B cell (primary cell): ENCODE measurements at places on chromosomes 12 and 14.

GRCh38 chr12:109010259-109010658, 10.6 kb downstream of the SVOP start:
- DNase-seq, result no peak

DNA sequence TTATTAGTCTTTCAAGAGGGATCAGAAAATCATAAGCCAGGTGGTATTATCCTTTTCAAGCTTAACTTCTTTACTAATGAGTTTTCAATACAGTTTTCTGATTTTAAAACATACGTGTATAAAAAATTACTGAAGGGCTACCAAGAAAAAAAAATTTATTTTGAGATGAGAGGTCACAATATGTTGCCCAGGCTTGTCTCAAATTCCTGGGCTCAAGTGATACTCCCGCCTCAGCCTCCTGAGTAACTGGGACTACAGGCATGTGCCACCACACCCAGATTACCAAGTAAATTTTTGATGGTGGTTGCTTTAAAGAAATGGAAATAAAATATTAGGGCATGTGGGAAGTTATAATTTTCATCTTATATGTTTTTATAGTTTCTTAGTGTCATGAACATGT, 26.7 kb downstream of the ST8SIA1 start:
- DNase-seq, result no peak

DNA sequence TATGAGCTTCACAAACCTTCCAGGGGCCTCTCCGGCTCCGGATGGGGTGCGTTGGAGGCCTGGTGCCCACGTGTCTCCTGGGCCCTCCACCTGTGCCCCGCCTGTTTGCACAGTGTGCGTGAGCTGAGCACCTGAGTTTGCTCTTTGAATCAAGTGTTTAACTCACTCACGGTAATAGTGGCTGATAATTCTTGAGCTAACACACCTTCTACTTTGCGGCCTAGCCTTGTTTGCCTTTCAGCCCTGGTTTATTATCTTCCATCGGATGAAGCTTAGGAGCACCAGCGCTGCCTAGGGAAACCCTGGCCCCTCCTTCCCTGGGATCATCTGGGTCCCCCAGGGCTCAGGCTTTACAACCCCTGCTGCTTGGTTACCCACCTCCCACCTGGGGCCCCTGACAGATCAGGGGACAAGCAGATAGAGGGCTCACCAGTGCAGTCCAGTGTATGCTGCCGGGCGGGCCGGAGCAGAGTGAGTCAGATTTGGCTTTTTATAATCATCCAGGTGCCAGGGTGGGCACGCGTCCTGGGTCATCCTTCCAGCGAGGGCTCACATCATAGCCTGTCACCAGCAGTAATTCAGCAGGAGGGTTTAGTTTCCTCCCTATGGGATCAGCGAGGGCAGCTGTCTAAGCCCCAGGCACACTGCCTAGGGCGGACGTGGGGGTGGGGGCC, 62.8 kb upstream of the RFLNA start:
- DNase-seq, result no peak

- no peak for DNase-seq
Observed at GRCh38 chr14:93869427-93869826, 57.7 kb upstream of the FAM181A start.

- no peak for DNase-seq
Observed at GRCh38 chr12:6154730-6155459, 30.4 kb upstream of the VWF start.

DNA sequence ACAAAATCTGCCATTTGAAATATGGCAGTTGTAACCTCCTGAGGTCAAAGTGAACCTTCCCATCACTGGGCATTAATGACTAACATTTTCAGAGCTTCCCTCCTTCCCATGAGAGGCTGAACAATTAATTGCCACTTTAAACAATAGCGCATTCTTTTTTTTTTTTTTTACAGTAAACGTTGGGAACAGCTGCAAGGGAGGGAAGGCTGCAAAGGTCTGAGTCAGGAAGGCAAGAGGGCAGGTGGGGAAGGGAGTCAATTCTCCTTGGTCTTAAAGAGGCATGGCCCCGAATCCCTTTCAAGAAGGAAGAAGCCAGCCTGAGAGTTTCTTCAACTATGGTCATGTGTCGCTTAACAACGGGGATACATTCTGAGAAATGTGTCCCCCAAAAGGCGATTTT, 41.0 kb upstream of the PLEKHG3 start:
- no peak for DNase-seq

DNA sequence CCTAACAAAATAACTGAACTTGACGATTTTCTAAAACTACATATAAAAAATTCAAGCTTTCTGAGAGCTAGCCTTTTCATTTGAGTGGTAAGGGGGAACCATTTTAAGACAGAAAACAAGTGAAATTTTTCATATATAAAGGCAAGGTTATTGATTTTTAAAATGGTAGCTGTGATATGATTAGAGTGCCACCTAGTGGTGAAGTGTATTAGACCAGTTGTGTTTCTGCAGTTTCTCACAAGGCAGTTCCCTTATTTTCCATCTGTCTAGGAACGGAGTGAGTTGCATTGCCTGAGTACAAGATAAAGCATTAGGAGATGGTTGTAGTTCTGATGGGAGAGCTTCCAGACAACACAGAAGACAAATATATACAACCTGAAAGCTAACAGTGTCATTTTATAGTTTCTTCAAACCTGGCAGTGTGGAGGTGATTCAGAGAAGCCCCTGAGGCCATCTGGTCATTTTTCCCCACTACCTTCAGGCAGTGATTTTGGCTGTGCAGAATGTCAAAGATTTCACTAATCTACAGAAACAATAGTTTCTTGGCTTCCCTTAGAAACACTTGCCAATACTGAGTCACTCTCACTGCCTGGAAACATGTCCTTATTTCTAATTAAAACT, 180.8 kb downstream of the C12orf50 start:
- DNase-seq, result peak; percentile 64

GRCh38 chr12:130715150-130715997, 725 bp downstream of the RIMBP2 start:
- no peak for DNase-seq

GRCh38 chr12:117129391-117129790, 30.2 kb upstream of the TESC start:
- DNase-seq, result no peak

- DNase-seq, result no peak
Observed at GRCh38 chr12:7571257-7571656, 67.7 kb upstream of the CD163 start.

DNA sequence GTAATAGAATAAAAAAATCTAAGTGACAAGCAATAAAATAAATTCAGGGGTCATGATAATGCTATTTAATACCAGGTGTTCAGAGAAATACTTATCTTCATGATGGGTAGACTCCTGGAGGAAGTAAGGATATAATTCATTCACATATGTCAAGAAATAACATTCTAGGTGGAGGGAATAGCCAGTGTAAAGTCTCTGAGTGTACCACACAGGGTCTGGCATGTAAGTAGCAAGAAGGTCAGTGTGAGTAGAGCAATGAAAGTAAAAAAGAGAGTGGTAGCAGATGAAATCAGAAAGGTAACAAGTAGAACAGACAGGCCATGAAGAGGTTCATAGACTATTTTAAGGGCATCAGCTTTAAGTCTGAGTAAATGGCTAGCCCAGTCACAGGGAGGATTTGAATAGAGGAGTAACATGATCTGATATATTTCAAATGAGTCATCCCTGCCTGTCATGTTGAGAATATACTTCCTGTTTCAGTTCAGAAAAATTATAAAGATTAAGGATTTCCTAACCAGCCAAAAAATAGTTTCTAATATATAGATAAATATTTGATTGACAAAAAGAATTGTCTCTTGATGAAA, 519.9 kb downstream of the C12orf50 start:
- DNase-seq, result no peak

DNA sequence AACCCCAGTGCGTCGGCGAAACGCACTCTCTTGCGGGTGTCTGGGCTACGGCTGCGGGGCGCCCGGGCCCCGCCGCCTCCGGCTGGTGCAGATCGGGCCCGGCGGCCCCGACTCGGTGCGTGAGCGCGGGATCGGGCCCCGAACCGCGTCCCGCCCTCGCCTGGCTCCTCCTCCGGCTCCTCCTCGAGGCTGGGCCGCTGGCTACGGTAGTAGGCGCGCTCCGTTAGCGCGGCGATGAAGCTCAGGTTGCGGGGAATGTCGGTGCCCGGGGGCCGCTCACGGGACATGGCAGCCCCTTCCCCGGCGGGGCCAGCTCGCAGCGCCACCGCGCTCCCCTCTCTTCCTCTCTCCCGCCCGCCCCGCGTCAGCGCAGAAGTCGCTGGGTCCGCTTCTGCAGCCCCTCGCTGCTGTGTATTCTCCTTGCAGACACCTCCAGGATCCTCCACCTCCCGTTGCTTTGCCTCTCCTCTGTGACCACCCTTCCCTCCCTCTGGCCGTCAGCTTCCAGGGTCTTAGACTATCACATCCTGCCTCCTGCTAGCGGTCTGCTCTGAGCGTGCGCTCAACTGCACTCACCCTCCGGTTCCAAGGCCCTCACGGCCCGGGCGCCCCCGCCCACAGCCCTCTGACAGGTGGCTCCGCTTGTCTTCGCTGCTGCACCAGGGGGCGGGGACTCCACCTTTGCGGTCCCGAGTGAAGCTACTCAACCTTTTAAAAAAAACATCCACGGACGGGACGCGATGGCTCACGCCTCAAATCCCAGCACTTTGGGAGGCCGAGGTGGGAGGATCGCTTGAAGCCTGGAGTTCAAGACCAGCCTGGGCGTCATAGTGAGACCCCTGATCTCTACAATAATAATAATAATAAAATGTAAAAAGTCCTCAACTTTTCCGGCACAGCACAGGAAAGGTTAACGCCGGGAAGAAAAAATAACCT, at the start of gene PPP1R3E:
TSS of gene PPP1R3E (minus strand) at position 570 of the 936 bp plus-strand sequence. CDS start at position 287, 283 bp downstream.
- peak; percentile 91 for DNase-seq

GRCh38 chr12:121295746-121296617, 527 bp downstream of the CAMKK2 start:
- no peak for DNase-seq

DNA sequence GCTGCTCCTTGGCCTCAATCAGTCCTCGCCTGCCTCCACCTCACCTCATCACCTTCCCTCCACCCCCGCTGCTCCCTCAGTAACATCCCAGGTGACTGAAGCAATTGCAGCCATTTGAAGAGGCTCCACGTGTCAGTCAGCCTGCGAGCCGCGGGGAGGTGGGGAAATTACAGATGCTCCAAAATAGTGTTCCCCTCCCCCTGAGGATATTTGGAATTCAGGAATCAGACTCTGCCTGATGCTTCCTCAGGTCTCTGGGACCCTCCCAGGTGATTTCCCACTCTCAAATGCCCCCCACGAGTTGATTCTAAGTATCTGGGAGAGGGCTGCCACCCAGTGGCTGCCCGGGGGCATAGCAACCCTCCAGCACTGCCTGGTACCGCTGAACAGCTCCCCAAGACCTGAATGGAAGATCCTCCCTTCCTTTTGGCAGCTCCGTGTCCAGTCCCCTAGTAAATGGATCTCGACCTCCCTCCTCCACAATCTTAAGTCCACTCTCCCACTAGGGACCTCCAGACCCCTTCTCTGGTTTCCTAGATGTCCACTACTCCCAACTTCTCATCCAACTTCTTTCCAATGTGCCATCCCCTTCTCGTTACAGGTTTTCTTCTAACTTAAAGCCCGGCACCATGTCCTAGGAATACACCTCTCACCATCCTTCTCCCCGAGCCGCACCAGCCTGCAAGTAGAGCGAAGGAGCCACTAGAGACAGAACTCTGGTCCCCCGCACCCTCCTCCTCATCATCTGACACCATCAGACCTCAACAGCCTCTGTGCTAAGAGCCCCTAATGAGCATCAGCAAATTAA, 1.4 kb upstream of the ASIC1 start:
- DNase-seq, result peak; percentile 79

DNA sequence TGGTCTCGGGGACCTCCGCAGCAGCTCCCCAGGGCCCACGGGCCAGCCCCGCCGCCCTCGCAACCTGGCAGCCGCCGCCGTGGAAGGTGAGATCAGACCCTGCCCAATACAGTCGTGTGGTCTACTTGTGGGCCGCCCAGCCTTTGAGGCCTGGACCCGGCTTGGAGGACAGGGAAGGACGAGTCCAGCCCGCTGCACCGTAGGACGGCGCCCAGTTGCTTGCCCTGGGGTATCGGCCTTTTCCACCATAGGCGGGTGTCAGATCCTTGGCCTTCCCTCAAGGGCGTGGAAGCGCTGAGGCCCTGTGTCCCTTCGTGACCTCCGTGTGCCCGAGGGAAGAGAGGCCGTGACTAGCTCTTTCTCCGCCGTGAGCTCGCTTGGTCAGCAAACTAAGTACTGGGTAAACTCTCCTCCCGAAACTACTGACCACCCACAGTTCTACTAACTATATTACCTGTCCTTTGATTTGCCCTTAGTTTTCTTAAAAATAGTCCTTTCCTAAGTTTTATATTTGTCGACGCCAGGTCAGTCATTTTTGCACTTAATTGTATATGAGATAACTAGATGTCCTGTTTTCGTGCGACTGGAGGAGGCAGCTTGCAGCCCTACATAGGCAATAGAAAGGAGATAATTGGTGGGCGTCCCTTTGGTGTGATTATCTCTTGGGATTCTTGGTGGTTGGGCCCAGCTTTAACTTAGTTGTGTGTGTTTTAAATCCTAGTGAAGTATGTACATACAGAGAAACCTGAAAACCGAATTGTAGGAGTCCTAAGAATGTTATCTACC, 757 bp downstream of the SLC25A3 start:
- DNase-seq, result no peak

- DNase-seq, result no peak
Observed at GRCh38 chr12:112206944-112207343, 81.6 kb downstream of the TRAFD1 start.

- DNase-seq, result no peak
Observed at GRCh38 chr12:93682846-93683261, 5.7 kb downstream of the CRADD start.

GRCh38 chr12:104197264-104197663, 18.3 kb upstream of the TXNRD1 start:
- DNase-seq, result no peak

DNA sequence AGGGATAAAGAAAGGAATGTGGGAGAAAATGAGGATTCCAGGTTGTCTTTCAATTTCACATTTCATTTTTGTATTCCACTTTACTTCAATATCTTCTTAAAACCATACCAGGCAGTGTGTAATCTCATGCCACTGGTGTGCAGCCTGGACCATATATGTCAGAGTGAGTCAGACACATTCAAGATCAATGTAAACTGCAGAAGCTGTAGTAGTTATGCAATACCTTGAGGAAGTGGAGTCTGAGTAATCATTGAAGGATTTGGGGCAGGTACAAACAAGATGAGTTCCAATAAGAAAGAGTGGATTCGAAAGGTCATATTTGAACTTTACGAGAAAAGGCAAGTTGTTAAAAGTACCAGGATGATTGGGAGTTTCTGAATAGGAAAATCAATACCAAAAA, 14.1 kb downstream of the PLCZ1 start:
- DNase-seq, result no peak

GRCh38 chr12:50351120-50352043, 45.0 kb downstream of the FAM186A start:
- no peak for DNase-seq
